ENCODE measurements at places on chromosomes 1 and 21.

DNA sequence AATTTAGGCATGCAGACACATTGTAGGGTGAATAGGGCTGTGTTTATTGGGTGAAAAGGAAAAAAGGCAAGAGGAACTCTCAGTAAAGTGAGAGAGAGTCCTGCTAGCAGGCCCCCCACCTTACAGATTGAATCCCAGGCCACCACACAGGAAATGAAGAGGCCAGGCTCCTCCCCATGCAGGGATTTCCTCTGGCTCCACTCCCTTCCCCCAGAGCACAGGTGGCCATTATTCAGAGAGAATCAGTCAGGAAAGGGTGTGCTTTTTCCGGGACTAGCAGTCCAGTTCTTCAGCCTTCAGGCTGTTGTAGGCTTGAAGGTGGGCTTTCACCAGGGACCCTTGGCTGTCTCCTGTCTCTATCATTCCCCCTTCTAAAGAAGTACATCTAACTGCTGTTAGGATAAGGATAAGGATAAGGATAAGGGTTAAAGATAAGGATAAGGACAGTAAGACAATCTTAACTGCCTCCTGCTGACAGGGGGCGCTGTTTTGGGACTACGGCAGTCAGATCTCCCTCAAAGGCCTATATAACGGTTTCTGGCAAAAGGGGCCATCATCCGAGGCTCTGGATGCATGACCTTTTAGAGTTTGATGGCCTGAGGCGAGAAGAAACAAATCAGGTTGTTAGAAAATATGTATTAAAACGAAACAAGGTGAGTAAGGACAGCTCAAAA is 26.3 kb downstream of the ZNF648 start:
- no peak for DNase-seq

DNA sequence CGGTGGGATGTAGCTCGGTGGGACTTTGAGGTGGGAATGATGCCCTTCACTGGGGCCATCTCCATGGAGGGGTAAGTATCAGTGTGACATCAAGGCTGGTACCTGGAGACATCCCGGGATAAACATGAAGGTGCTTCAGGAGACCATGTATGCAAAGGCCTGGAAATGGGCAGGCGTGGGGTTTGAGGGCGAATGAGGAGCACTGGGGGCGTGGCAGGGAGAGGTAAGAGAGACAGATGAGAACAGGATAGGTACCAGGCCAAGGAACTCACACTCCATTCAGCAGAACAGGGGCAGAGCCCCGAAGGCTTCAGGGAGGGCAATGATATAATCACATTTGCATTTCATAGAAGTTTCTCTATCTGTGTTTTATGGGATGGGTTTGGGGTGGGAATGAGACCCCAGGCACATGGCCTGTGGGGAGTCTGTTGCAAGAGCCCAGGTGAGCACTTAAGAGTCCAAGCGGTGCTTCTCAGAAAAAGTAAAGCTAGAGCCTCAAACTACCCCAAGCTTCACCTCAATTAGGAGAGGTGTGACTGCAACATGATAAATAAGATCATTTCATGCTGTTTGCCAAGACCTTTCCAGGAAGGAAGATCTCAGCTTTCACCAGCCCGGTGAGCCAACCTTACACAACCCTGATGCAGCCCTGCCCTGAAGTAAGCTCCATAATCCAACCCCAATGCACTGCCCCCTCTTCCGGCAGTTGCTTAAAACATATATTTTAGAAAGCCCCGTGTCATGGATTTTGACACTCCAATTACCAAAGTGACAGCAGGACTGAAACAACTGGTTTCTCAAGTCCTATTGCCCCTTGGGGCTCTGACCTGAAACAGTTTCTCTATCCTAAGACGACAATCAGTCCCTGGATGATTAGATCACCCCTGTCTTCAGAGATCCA is 7.4 kb downstream of the S100A9 start:
- DNase-seq = no peak

DNA sequence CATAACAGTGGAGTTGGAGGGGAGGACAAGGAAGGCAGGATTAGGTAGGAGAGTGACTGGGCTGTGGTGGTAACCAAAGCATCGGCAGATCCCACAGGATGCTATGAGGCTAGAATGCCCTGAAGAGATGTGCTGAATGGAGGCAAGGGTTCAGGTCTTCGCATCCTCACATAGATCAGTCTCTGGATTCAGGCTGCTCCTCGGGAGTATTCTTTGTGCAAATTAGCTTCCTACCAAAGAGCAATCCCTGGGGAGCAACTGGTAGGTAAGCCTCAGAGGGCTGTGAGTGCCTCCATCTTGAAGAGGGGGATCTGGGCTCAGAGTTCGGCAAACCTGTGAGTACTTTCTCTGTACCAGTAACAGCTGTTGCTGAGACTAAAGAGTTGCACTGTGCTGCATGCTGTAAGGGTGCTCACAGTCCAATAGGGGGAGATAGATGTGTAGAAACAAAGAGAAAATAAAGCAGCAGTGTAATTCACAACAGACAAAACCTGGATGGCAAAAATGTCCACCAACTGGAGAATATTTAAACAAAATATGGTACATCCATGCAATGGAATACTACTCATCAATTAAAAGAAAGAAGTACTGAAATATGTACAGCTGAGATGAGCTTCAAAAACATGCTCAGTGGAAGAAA is 322.4 kb upstream of the DEPDC1 start:
- DNase-seq = no peak

- peak; percentile 6 for DNase-seq
These were observed 594 bp upstream of the EXO5 start for GRCh38 chr1:40507973-40508372.

DNA sequence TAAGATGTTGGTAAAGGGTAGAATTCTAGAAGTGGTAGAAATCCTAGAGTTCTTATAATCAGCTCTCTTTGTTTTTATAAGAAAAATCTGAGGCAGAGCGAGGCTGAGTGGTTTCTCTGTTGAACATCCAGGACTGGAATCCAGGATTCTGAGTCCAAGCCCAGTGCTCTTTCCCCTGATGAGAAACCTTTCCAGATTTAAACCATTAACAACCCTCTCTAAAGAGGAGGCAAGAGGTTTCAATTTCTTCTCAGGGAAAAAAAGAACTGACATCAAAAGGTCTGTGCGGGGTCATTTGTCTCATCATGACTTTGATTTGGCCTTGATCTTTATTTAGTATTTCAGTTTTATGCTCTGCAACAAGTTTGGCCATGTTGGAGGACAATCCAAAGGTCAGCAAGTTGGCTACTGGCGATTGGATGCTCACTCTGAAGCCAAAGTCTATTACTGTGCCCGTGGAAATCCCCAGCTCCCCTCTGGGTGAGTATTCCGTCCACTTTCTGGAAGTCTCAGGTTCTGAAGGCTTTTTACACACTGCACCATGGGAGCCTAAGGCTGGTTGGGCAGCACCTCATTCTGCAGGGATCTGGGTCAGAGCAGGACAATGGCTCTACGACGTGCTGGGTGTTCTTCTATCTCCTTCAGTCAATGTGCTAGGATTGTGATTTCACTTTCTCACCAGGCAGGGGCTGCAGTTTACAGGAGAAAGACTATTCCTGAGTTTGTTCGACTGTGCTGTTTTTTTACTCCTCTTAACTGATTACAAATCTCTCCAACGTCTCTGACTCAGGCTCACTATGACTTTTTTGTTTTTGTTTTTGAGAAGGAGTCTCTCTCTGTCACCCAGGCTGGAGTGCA is 18.9 kb upstream of the CCT8 start:
- DNase-seq = no peak

- DNase-seq = no peak
These were observed 5.5 kb upstream of the CFAP410 start for GRCh38 chr21:44344541-44345183.

DNA sequence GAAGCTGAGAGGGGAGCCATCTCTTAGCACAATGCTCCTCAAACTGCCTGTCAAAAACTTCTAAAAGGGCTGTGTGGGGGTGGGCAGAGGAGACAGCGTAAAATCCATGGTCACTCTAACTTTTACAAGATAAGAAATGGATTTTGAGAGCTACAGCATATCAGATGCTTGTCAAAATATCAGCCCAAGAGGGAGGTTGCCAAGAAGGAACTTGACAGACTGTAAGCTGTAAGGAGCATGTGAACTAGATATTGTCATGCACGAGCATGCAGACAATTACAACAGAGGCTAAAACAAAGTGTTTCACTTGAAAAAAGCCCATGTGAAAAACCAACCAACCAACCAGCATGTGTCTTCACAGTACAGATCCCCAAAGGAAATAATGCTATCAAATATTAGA is 107.3 kb upstream of the B3GALT2 start:
- no peak for DNase-seq
